Activated CD8-positive, alpha-beta T cell treated with anti-CD3 and anti-CD28 coated beads for 36 hours (primary cell): ENCODE measurements at places on chromosomes 5 and 9.
A peak's percentile ranks its signal among the peaks of the same experiment; 100 is the strongest.

DNA sequence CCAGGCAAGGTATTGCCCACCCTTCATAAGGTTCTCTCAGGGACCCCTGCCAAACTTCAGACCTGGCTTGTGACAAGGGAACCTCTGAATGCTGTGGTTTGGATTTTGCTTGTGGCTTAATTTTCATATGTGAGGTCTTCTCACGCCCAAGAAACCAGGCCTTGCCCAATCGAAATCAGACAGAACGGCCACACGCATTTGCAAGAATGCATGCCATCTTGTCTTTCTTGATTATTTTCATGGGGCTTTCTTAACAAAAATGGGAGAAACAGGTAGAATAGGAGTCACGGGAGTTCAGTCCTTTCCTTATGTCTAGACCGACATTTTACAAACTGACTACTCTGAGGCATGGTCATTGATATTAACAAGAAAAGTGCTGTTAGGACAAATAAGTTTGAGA lies 170.2 kb upstream of the PAPPA start:
- no peak for DNase-seq

DNA sequence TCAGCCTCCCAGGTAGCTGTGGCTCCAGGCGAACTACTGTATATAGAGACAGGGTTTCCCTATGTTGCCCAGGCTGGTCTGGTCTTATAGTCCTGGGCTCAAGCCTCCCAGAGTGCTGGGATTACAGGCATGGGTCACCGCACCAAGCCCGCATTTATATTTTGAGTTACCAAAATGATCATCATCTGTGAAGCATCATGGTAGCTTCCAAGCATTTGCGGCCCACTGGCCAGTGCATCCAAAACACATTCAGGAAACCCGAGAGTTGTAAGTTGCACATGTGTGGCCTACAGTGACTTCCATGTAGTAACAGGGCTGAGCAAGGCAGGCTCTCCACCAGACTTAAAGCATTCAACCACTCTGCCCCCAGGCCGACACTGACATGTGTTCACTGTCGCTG lies 2.3 kb downstream of the BRD3OS start:
- DNase-seq = no peak

DNA sequence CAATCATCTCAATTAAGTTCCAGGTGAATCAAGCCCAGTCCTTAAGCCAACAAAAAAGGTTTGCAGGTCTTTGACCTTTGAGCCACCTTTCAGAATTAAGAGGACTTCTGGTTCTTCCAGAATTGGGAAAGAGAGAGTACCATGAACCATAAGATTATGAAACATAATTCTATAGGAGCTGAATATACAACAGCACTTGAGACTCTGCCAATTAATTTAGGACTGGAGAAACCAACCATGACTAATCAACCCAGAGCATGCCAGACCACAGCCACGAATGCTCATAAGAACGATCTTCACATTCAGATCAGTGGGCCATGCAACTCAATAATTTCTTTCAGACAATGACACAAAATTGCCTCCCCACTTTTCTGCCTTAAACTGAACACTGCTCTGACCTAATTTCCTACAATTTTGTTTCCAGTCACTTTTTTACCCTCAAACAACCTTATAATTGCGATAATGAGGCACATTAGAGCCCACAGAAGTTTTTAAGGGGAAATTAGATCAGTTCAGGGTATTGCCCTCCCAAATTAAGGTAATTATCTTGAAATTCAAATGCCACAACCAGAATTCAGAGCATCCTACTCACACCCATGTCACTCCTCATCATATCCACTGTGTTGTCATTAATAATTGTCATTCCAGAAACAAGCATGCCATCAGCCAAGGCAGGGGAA lies 213.4 kb downstream of the ATPSCKMT start:
- DNase-seq = no peak

DNA sequence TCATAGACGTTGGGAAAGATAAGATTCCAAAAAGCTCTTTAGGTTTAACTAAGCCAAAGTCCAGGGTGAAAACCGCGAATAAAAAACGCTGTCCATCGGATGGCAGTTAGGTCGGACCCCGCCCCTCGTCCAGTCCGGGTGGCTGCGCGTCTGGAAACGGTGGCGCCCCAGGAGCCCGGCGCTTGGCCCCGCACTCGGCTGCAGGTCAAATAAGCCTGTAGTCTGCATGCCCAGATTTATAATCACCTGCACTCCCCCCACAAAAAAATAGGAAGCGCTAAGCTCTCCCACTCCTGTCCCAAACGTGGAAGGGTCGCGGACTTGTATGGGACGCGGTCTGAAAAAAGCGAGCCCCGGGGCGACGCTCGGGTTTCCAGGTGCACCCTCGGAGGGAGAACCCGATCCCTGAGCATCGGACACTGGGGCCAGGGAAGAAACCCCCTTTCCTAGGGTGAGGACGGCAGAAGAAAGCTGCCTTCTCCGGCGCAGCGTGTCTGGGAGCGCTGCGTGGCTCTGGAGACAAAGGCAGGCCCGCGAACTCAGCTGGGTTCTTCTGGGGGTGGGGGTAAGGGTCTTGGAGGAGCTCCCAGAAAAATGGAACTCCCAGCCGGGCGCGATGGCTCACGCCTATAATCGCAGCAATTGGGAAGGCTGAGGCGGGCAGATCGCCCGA lies 923 bp upstream of the ZBTB5 start:
- DNase-seq = peak; percentile 38

- DNase-seq = no peak
Observed at GRCh38 chr9:115192835-115193525, 75.0 kb upstream of the TNC start.

DNA sequence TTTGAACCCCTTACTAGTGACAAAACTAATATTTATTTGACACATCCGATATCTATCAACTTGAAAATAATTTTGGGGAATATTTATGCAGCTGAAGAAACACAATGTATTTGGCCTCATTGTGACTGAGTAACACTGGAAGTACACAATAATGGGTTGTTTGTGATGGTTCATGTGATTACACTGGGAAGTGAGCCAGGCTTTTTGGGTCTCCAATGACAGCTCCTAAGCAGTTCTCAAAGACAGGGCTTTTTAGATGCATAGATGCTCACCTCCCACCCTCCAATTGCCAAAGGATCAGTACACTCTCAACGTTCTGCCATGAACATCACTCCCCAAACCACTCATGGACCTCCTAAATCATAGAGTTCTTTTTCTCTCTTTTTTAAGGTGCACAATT lies 170.0 kb downstream of the SLC24A2 start:
- DNase-seq = no peak

GRCh38 chr9:130159915-130160670 lies 12.1 kb upstream of the NCS1 start:
- no peak for DNase-seq

GRCh38 chr5:75049456-75050351 lies 2.7 kb downstream of the GCNT4 start:
- peak; percentile 76 for DNase-seq

- DNase-seq = no peak
Observed at GRCh38 chr9:37547328-37547878, 28.8 kb downstream of the FBXO10 start.

DNA sequence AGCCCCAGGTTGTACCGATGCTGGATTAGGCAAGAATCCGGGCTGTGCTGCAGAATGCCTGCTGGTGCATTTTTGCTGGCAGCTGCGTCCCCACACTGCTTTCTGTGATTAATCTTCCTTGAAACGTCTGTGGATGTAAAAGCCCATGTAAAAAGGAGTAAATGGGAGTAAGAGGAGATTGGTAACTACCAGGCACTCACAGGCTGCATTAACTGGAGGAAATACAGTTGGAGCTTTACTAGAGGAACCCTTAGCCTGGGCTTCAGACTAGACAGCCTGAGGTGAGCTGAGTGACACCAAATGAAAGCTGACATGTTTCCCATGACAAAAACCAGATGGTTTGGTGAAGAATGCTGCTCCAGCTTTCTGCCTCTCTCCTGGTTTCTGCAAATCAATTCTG lies 190.4 kb upstream of the GAS1 start:
- no peak for DNase-seq

DNA sequence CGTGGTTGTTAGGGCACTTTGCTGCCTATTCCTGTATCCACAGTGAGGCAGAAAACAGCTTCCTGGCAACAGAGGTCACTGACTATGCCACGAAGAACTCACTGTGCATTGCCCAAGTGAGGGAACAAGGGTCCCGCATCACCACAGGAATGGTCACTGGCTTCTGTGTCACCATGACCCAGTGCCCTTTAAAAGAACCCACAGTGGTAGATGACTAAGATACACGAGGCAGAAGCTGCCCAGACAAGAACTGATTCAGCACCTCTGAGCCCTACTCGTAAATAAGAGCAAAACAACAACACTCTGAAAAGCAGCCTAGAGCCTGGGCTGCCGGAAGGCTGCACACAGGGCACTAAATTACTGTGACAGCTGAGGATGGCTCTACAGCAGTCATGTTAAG lies 236.6 kb upstream of the RASEF start:
- DNase-seq = no peak

GRCh38 chr9:136091582-136092352 lies 3.3 kb downstream of the NACC2 start:
- DNase-seq = peak; percentile 1
